ENCODE measurements at places on chromosomes 12 and 14. TPM values are rescaled to one million over a fixed set of nuclear protein-coding genes. Genes with fewer than 3 reads are reported as not detected.

RD3L gene
- not detected for total RNA-seq

AKAP6 gene
- 79.3 TPM for total RNA-seq

TAS2R10 gene
- 1.8 TPM for total RNA-seq

GPRC5D gene
- 0.39 TPM for total RNA-seq

GPR65 gene
- total RNA-seq: 2.8 TPM

DNA sequence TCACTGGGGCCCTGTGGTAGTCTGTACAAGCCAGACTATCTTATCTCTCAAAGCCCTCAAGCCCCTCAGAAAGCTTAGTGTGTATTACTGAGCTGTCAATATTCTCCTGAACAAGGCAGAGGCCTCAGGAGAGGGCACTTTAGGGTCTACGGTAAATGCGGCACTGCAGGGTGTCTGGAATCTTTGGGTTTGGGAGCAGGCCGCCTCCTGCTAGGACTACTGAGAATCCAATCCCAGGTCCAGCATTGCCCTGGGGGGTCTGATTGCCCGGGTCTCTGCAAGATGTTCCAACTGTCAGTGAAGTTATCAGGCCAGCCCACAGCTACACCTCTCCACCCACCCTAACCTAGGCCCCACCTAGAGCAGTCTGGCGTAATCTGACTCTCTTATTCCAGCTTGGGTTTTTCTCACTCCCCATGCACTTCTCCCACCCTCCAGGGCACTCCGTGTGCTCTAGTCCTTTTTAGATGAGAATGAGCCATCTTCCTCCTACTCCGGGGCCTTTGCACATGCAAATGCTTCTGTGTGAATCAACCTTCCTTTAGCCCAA lies 4.3 kb upstream of the ZFP36L1 start:
- peak overlapping the region; percentile 100 for H3K27ac ChIP-seq
- no peak for DNase-seq
- no peak overlapping the region for H3K4me3 ChIP-seq
- peaks cover 2% of the 10 kb centered on the region for H3K27me3 ChIP-seq
- no peaks in the 10 kb centered on the region for H3K4me1 ChIP-seq

- no peak for DNase-seq
- no peaks in the 10 kb centered on the region for H3K27me3 ChIP-seq
- no peak overlapping the region for H3K27ac ChIP-seq
- H3K4me1 ChIP-seq: no peaks in the 10 kb centered on the region
- no peak overlapping the region for H3K4me3 ChIP-seq
- H3K36me3 ChIP-seq: no peaks in the 10 kb centered on the region
Measured at GRCh38 chr14:67417633-67418032, 5.7 kb upstream of the PLEK2 start.

DNA sequence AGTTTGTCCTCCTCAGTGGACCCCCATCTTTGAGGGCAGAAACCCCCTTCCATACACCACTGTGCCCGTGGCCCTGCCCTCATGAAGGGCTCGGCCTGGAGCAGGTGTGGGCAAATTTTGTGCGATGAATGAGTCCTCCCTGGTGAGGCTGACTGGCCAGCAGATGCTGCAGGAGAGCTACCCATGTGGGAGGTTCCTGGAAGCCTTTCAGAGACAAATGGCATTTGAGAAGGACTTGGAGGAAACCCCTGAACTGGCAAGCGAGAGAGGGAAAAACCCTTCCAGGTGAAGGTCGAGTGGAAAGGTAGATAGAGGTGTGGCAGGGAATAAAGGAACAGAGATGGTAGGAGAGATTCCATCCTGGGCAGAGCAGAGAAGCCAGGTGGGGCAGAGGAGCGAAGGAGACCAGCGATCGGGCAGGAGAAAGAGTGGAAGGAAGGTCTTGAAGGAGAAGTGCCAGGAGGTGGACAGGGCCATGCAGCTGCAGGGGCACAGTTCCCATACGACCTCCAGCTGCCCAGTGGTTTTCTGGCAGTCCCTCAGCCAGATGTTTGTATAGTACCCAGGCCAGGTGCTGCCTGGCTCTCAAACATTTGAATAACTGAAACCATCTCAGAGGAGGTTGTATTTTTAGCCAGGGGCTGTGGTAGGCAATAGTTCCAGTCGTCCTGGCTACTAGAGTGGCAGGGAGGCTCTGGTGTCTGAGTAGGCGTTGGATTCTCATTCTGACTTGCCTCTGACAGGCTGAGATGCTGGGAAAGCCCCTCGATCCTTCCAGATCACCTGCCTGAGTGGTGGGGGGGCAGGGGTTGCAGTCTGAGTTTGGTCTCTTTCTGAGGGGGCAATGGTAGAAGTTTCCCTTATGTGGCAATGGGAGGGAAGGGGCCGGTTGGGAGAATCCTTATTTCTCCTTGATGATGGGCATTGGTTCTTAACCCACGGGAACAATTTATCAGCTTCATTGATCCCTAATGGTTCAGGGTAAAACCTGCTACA lies 40.1 kb downstream of the FBXL14 start:
- no peak for DNase-seq
- no peaks in the 10 kb centered on the region for H3K27me3 ChIP-seq
- H3K4me3 ChIP-seq: no peak overlapping the region

GRCh38 chr14:95431199-95432143 lies 85.0 kb downstream of the SYNE3 start:
- no peak overlapping the region for H3K27ac ChIP-seq
- H3K27me3 ChIP-seq: no peaks in the 10 kb centered on the region
- no peaks in the 10 kb centered on the region for H3K4me1 ChIP-seq
- no peak overlapping the region for H3K4me3 ChIP-seq
- DNase-seq: peak; percentile 23

DNA sequence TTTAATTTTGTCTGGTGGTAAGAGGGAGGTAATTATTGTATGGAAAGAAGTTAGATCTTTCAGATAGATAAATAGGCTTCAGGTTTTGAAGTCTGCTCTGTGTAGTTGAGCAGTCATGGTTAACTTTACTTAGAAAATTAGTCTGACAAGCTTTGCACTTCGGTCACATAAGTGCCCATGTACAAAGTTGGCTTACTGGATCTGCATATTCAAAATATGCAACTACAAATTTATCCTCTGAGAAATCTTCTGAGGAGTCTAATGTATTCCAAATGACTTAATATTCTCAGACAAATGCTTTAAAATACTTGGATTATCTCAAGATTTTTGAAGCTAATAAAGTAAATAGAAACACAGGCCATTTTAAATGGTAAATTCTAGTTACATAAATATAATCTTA lies 61.2 kb downstream of the ETNK1 start:
- no peak overlapping the region for H3K27ac ChIP-seq
- no peaks in the 10 kb centered on the region for H3K4me1 ChIP-seq
- H3K4me3 ChIP-seq: no peak overlapping the region
- no peaks in the 10 kb centered on the region for H3K27me3 ChIP-seq
- no peak for DNase-seq

- DNase-seq: no peak
- no peaks in the 10 kb centered on the region for H3K27me3 ChIP-seq
- no peaks in the 10 kb centered on the region for H3K4me1 ChIP-seq
- H3K36me3 ChIP-seq: no peaks in the 10 kb centered on the region
Measured at GRCh38 chr12:52809166-52809565, 4.8 kb downstream of the KRT4 start.

DNA sequence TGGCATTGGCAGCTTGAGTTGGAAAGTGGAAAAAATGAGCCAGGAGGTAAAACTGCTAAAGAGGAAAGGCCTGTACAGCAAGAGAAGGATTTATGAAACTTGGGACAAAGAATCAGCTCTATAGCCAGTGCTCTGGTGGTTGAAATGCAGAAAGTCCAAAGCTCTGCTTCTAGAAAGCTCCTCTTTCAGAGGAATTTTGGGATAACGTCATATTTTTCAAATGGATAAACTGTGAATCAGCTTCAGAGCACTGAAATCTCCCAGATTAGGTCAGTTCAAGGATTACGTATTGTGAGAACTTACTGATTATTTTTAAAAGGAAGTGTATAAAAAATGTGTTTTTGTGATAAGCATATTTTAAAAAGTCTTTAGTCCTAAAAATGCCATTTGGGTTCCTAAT lies 203.1 kb upstream of the CNOT2 start:
- H3K27me3 ChIP-seq: no peaks in the 10 kb centered on the region
- no peak for DNase-seq
- H3K27ac ChIP-seq: no peak overlapping the region
- H3K4me1 ChIP-seq: no peaks in the 10 kb centered on the region
- no peaks in the 10 kb centered on the region for H3K36me3 ChIP-seq
- no peak overlapping the region for H3K4me3 ChIP-seq

- H3K4me3 ChIP-seq: no peak overlapping the region
- no peak overlapping the region for H3K27ac ChIP-seq
- no peak for DNase-seq
- H3K27me3 ChIP-seq: no peaks in the 10 kb centered on the region
- no peaks in the 10 kb centered on the region for H3K4me1 ChIP-seq
- no peaks in the 10 kb centered on the region for H3K36me3 ChIP-seq
Measured at GRCh38 chr12:53806721-53807120, 54.9 kb upstream of the CISTR start.

- H3K27ac ChIP-seq: no peak overlapping the region
- no peaks in the 10 kb centered on the region for H3K36me3 ChIP-seq
- H3K4me1 ChIP-seq: no peaks in the 10 kb centered on the region
- DNase-seq: peak; percentile 94
- no peaks in the 10 kb centered on the region for H3K27me3 ChIP-seq
Measured at GRCh38 chr12:55720894-55721444, 776 bp downstream of the RDH5 start.

- H3K36me3 ChIP-seq: no peaks in the 10 kb centered on the region
- no peaks in the 10 kb centered on the region for H3K27me3 ChIP-seq
- no peak overlapping the region for H3K27ac ChIP-seq
- peaks cover 2% of the 10 kb centered on the region for H3K4me1 ChIP-seq
Measured at GRCh38 chr12:79643821-79644220, 46.9 kb downstream of the PAWR start.

- H3K27ac ChIP-seq: no peak overlapping the region
- no peak overlapping the region for H3K4me3 ChIP-seq
- peaks cover 2% of the 10 kb centered on the region for H3K4me1 ChIP-seq
- no peaks in the 10 kb centered on the region for H3K27me3 ChIP-seq
- H3K36me3 ChIP-seq: no peaks in the 10 kb centered on the region
Measured at GRCh38 chr14:59377991-59378601, 87.1 kb downstream of the GPR135 start.

DNA sequence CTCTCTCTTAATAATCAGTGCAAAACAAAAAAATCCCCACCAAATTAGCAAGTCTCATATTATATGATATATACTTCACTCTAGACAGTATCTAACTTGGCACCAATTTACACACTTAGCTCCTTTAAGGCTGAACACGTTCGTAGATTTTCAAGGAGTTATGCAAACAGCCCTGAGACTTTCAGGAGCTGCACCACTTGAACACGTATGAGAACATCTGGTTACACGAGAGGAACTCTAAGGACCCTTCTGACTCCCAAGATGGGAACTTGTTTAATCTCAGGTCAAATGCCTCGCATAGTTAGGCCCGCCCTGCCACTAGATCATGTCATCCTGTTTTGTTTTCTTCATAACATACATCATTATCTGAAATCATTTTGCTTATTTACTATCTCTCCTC lies 10.0 kb downstream of the SPRING1 start:
- no peaks in the 10 kb centered on the region for H3K36me3 ChIP-seq
- H3K27ac ChIP-seq: no peak overlapping the region
- no peaks in the 10 kb centered on the region for H3K4me1 ChIP-seq
- H3K4me3 ChIP-seq: no peak overlapping the region
- no peaks in the 10 kb centered on the region for H3K27me3 ChIP-seq

DNA sequence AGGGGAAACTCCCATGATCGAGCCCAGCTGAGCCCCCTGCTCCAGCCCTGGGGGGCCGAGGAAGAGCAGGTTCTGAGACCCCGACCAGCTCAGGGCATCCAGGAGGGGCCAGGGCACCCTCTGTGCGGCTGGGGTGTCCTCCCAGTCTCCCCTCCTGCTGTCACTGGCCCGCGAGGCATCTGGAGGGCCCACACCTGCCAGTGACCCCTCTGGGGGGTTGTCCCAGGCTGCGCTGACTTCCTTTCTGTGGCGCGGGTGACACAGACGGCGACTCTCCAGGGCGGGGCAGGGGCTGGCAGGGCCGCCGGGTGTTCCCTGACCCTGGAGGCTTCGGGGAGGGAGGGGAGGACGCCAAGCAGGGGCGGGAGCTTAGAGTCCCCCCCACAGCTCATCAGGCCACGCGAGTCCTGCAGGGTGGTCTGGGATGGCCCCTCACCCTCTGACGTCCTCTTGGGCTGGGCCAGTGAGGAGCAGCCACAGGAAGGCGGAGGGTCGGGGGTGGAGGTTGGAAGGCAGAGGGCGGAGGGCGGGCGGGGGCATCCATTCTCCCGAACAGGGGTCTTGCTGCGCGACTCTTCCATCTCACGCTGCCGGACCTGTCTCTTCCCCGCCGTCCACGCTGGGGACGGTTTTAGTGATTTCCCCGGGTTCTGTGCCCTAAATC lies 38.6 kb upstream of the FBRSL1 start:
- no peaks in the 10 kb centered on the region for H3K36me3 ChIP-seq
- H3K27ac ChIP-seq: no peak overlapping the region
- no peaks in the 10 kb centered on the region for H3K4me1 ChIP-seq
- DNase-seq: no peak
- H3K4me3 ChIP-seq: no peak overlapping the region
- H3K27me3 ChIP-seq: no peaks in the 10 kb centered on the region

GRCh38 chr14:68692916-68693771 lies 99.7 kb downstream of the ZFP36L1 start:
- no peak overlapping the region for H3K4me3 ChIP-seq
- H3K4me1 ChIP-seq: no peaks in the 10 kb centered on the region
- no peak overlapping the region for H3K27ac ChIP-seq
- H3K27me3 ChIP-seq: no peaks in the 10 kb centered on the region
- no peaks in the 10 kb centered on the region for H3K36me3 ChIP-seq

- H3K4me1 ChIP-seq: no peaks in the 10 kb centered on the region
- no peaks in the 10 kb centered on the region for H3K27me3 ChIP-seq
- no peak overlapping the region for H3K4me3 ChIP-seq
- H3K36me3 ChIP-seq: no peaks in the 10 kb centered on the region
Measured at GRCh38 chr14:40760704-40761103, 846.0 kb upstream of the LRFN5 start.

DNA sequence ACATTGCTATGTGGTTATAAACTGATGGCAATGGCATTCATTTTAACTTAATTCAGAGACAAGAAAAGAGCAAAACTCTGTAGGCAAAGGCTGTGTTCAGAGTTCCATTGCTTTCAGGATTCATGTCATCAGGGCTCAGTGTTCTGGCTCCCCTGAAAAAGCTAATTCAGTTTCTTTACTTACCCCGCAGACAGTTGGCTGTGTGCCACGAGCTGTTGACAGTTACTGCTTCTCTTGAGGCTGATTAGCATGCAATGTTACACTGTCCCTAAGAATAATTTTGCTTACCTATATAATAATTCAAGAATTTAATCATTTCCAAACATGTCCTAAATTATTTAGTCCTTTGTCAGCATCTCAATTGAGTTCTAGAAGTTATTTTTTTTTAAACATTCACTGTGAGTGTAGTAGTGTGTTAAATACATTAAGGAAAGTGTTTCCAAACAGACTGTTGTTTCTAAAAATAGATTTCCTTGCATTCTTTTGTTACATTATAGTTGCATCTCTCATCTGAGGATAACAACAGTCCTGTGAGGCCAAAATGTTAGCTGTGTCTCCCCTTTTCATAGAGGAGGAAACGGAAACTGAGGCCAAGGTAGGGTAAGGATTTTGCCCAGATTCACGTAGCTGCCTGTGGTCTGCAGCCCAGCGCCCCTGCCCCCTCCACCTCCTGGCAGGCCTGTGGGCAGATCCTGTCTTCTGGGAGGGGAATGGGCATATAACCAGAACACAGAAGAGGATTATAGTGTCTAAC lies 98.6 kb downstream of the PELI2 start:
- H3K36me3 ChIP-seq: no peaks in the 10 kb centered on the region
- no peak overlapping the region for H3K4me3 ChIP-seq
- no peak overlapping the region for H3K27ac ChIP-seq
- H3K27me3 ChIP-seq: no peaks in the 10 kb centered on the region
